ENCODE measurements at places on chromosomes 6 and 20.

- DNase-seq, result no peak
Measured at GRCh38 chr6:49151033-49151432, 312.0 kb downstream of the MMUT start.

- no peak for DNase-seq
Measured at GRCh38 chr20:57849121-57849520, 139.3 kb upstream of the PMEPA1 start.

- no peak for DNase-seq
Measured at GRCh38 chr6:28589234-28589956, 63.7 kb downstream of the GPX5 start.

GRCh38 chr6:157768304-157768703 is 54.7 kb upstream of the SNX9 start:
- no peak for DNase-seq

DNA sequence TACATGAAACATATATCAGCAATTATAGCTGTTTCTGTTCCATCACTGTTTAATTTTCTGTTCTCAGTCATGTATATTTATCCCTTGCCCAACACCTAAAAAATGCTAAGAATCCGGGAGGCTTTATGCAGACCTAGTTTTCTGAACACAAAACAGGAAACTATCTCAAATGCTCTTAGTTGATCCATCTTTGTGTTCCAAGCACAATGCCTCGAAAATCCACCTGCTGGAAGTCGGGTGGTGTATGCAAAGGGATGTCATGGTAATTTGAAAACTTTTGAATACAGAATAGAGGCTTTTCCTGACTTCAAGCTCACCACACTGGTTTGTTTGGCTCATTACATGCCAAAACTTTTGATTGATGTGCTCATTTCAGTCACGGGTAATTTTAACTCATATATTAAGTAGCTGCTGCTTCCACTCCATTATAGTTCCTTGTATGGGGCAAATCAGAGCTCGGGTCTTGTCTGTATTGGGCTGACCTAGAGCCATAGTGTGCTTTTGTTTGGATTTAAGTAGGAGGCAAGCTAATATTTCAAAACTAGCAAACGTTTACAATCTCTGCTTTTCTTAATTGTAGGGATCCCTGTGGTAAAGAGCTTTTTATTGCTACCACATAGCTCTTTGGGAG is 646.5 kb upstream of the EPHA7 start:
- DNase-seq, result no peak

- DNase-seq, result no peak
Measured at GRCh38 chr6:126153661-126154060, 167.3 kb downstream of the TRMT11 start.

DNA sequence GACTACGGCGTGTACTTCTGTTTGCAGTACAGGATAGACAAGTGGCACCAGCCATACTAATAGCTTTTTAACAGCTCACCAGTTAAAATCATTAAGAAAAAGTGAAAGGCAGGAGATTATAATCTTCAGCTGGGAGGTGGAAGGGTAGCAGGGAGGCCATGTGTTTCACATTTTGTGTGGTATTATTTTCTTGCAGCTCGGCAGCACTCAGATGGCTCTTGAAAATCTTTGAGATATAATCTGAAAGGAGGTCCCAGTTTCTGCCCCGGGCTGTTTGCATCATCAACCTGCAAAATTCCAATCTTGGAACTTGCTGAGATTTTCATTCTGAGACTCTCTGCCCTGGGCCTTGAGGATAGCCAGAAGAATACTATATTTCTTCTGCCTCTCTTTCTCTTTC is 87.5 kb upstream of the HDAC2 start:
- no peak for DNase-seq

- no peak for DNase-seq
Measured at GRCh38 chr20:9498322-9498721, 16.1 kb upstream of the LAMP5 start.
